ENCODE measurements at places on chromosomes 13 and 19.

GRCh38 chr19:19075126-19075525 is 11.3 kb downstream of the SLC25A42 start:
- H3K27me3 ChIP-seq: no peaks in the 10 kb centered on the region
- no peaks in the 10 kb centered on the region for H3K36me3 ChIP-seq
- no peak for DNase-seq
- H3K4me1 ChIP-seq: no peaks in the 10 kb centered on the region
- no peak overlapping the region for H3K27ac ChIP-seq

DNA sequence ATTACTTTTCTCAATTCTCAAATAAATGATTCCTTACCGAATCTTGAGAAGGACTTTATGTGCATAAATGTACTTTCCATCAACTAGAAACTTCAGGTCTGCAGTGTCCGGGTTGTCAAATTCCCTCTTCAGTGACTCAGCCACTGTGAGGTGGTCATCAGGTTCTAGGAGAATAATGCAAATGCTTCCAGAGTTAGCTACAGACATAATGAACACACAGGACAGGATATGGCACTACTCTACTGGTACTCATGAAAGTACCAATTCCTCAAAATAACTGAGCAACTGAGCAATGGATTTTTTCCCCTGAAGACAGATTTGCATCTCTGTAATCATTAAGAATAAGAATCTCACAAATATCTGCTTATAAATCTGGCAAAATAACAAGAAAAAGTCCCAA is 31.2 kb downstream of the RCBTB2 start:
- no peak overlapping the region for H3K27ac ChIP-seq
- DNase-seq: no peak
- no peak overlapping the region for H3K4me3 ChIP-seq
- no peaks in the 10 kb centered on the region for H3K27me3 ChIP-seq
- H3K36me3 ChIP-seq: no peaks in the 10 kb centered on the region

DNA sequence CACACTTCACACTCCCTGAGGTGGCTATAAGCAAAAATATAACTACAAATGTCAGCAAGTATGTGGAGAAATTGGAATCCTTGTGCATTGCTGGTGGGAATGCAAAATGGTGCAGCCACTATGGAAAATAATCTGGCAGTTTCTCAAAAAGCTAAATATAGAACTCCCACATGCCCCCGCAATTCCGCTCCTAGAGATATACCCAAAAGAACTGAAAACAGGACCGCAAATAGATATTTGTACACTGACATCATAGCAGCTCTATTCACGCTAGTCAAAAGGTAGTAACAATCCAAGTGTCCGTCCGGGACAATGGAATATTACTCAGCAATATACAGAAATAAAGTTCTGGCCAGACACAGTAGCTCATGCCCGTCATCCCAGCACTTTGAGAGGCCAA is 31.5 kb upstream of the TPM4 start:
- H3K27ac ChIP-seq: no peak overlapping the region
- no peak overlapping the region for H3K4me3 ChIP-seq
- no peak for DNase-seq
- no peaks in the 10 kb centered on the region for H3K4me1 ChIP-seq

DNA sequence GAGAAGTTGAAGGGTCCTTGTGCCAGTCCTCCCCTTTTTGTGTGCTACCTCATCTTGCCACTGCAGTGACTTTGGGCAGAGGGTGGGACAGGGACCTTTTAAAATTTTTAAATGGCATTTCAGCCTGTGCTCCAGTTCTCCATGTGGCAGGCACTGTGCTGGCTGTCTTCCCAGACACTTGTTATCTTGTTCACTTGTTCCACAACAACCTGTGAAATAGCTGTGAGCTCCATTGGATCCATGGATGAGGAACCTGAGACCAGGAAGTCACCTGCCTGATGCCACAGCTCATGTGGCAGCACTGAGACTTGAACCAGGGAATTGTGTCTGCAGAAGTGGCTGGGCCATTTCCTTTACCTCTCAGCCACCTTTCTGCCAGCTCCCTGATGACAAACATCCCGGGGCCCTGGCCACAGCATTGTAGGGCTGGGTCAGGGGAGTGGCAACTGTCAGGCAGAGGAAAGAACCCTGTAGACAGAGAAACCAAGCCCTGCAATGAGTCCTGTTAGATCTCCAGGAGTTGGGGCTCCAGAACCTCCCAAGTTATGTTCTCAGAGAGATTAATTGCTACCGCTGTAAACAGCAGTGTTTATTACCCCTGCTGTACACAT is 6.4 kb downstream of the EGLN2 start:
- no peak overlapping the region for H3K27ac ChIP-seq
- H3K27me3 ChIP-seq: no peaks in the 10 kb centered on the region
- DNase-seq: no peak
- peaks cover 10% of the 10 kb centered on the region for H3K36me3 ChIP-seq

- H3K4me1 ChIP-seq: no peaks in the 10 kb centered on the region
- no peak overlapping the region for H3K27ac ChIP-seq
- H3K27me3 ChIP-seq: no peaks in the 10 kb centered on the region
- DNase-seq: no peak
- no peaks in the 10 kb centered on the region for H3K36me3 ChIP-seq
These were observed 43.0 kb downstream of the DIAPH3 start for GRCh38 chr13:60120617-60121336.

DNA sequence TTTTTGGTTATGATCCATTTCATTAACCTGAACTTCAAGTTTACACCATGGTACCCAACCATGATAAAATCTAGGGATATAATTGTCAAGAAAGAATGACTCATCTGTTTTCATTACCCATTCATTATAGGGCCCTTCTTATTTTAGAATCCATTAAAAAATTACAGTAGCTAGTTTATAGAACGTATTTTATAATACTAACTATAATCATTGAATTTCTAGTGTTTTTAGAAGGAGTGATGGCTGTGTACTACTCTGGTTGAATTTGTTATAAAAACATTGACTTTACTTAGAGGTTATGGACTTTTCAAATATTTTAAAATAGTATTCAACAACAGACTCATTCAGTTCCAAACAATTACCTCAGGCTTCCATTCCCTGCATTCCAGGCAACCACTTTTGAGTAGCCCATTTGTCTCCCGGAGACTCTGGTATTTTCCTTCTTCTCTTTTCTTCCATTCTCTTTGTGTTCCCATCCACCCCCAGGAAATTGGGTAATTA is 71.9 kb upstream of the KLF12 start:
- DNase-seq: peak; percentile 40
- no peak overlapping the region for H3K27ac ChIP-seq
- H3K27me3 ChIP-seq: no peaks in the 10 kb centered on the region
- no peak overlapping the region for H3K4me3 ChIP-seq

GRCh38 chr19:5281588-5281987 is 59.0 kb downstream of the PTPRS start:
- no peaks in the 10 kb centered on the region for H3K4me1 ChIP-seq
- no peak for DNase-seq
- H3K27me3 ChIP-seq: no peaks in the 10 kb centered on the region
- peaks cover 5% of the 10 kb centered on the region for H3K36me3 ChIP-seq
- H3K4me3 ChIP-seq: no peak overlapping the region
- H3K27ac ChIP-seq: no peak overlapping the region

DNA sequence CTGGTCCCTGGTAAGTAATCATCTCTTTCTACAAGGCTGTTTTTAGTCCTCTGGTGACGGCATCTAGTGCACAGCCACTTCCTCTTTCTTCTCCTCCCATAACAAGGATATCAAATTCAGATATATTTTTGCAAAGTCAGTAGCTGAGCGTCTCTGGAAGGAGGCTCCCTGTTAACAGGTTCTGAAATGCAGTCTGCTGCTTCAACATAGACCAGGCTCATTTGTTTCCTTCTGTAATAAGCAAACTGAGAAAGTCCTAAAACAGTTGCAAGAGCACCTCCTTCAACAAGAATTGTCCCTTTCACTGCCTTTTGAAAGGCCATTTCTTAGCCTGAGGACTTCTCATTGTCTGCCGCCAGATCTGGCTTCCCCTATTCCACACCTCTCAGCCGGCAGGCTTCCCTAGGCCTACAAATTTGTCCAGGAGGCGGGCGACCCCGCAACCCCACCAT is 7.4 kb upstream of the ZSCAN5A start:
- no peak overlapping the region for H3K27ac ChIP-seq
- H3K27me3 ChIP-seq: no peaks in the 10 kb centered on the region
- no peak for DNase-seq

GRCh38 chr13:101751488-101751887 is 299.0 kb downstream of the ITGBL1 start:
- H3K4me3 ChIP-seq: no peak overlapping the region
- no peak overlapping the region for H3K27ac ChIP-seq
- H3K36me3 ChIP-seq: no peaks in the 10 kb centered on the region
- no peaks in the 10 kb centered on the region for H3K27me3 ChIP-seq

- no peak overlapping the region for H3K27ac ChIP-seq
- no peaks in the 10 kb centered on the region for H3K4me1 ChIP-seq
- no peak overlapping the region for H3K4me3 ChIP-seq
- peak; percentile 84 for DNase-seq
- no peaks in the 10 kb centered on the region for H3K27me3 ChIP-seq
- H3K36me3 ChIP-seq: no peaks in the 10 kb centered on the region
These were observed 244.4 kb upstream of the MAB21L1 start for GRCh38 chr13:35720690-35721554.

DNA sequence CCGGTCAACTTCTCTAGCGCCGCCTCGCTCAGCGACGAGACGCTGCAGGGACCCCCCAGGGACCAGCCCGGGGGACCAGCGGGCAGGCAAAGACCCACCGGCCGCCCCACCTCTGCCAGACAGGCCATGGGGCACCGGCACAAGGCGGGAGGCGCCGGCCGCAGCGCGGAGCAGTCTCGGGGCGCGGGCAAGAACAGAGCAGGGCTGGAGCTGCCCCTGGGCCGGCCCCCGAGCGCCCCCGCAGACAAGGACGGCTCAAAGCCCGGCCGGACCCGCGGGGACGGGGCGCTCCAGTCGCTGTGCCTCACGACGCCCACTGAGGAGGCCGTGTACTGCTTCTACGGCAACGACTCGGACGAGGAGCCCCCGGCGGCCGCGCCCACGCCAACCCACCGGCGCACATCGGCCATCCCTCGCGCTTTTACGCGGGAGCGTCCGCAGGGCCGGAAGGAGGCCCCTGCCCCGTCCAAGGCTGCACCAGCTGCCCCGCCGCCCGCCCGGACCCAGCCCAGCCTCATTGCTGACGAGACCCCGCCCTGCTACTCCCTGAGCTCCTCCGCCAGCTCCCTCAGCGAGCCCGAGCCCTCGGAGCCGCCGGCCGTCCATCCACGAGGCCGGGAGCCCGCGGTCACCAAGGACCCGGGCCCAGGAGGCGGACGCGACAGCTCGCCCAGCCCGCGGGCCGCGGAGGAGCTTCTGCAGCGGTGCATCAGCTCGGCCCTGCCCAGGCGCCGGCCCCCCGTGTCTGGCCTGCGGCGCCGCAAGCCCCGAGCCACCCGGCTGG is 11.3 kb downstream of the C19orf25 start:
- no peak for DNase-seq
- H3K36me3 ChIP-seq: no peaks in the 10 kb centered on the region
- H3K4me3 ChIP-seq: no peak overlapping the region
- H3K4me1 ChIP-seq: peaks cover 3% of the 10 kb centered on the region
- H3K27me3 ChIP-seq: peaks cover 42% of the 10 kb centered on the region

DNA sequence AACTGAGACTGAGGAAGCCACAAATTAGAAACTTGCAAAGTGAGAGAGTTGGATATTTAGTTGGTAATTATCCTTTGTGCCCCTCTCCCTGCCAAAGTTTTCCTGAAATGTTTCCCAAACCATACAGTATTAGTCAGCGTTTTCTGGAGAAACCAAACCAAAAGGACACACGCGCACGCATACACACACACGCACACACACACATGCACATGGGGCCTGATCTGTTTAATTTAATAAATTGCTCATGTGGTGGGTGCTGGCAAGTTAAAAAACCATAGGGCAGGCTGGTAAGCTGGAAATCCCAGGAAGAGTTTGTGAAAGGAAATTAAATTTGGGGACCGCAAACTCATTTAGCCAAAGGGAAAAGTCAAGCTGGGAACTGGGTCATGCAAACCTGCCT is 11.7 kb upstream of the CYSLTR2 start:
- no peaks in the 10 kb centered on the region for H3K27me3 ChIP-seq
- no peak overlapping the region for H3K4me3 ChIP-seq
- H3K36me3 ChIP-seq: no peaks in the 10 kb centered on the region
- peaks cover 17% of the 10 kb centered on the region for H3K4me1 ChIP-seq
- no peak overlapping the region for H3K27ac ChIP-seq
- no peak for DNase-seq

DNA sequence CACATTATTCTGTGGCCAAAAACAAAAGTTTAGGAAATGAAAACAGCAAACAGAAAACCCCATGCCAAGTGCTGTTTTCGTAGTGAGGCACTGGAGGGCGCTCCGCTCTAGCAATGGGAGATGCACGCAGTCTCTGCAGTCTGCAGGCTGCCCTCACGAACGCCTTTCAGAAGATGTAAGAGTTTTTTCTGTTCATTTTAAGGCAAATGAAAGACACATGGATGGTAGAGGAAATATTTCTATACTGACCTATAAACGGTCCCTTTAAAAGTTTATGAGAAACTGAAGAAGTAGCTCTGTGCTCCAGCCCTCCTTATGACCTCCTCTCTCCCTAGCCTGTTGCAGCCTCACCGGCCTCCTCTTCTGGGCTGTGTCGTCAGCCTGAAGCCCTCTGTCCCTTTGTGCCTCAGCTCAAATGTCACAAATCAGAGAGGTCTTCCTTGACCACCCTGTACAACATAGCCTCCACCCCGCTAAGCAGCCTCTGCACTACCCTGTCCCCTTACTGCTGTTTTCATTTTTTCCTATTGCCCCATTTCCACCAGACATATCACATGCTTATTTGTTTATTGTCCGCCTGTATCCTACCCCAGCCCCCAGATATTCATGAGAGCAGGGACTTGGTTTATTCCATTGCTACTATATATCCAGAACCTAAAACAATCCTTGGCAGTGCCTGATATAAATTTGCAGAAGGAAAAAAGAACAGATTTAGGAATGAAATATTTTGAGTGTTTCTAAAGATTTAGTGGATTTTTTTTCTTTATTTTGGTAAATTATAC is 116.4 kb downstream of the TM9SF2 start:
- peak; percentile 68 for DNase-seq
- no peaks in the 10 kb centered on the region for H3K36me3 ChIP-seq
- H3K4me3 ChIP-seq: no peak overlapping the region
- H3K4me1 ChIP-seq: no peaks in the 10 kb centered on the region
- H3K27ac ChIP-seq: no peak overlapping the region
- H3K27me3 ChIP-seq: no peaks in the 10 kb centered on the region

- no peaks in the 10 kb centered on the region for H3K27me3 ChIP-seq
- no peak for DNase-seq
- H3K4me3 ChIP-seq: no peak overlapping the region
- no peaks in the 10 kb centered on the region for H3K36me3 ChIP-seq
- no peak overlapping the region for H3K27ac ChIP-seq
These were observed 2.9 kb downstream of the LILRA2 start for GRCh38 chr19:54576411-54576976.

DNA sequence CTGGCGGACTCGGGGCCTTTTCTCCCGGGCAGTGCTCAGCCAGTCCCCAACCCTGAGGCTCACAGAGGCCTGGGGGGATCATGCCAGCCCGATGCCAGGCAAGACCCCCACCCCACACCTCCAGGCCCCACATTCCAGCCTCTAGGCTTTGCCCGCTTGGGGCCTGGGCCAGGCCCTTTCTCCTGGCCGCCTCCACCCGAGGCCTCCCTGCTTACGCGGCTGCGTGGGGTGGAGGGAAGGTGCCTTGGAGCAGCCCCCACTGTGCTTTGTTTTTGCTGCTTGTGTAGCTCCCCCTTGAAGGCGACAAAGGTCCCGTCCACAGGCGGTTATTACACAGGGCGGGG is 38.4 kb downstream of the SMIM24 start:
- DNase-seq: no peak
- H3K27ac ChIP-seq: peak overlapping the region; percentile 29
- H3K36me3 ChIP-seq: no peaks in the 10 kb centered on the region
- H3K27me3 ChIP-seq: no peaks in the 10 kb centered on the region

- H3K27ac ChIP-seq: no peak within 1 kb of the TSS
- no peaks in the 10 kb centered on the region for H3K36me3 ChIP-seq
- peak; percentile 54 for DNase-seq
- H3K27me3 ChIP-seq: no peaks in the 10 kb centered on the region
- peaks cover 1% of the 10 kb centered on the region for H3K4me1 ChIP-seq
These were observed at the start of gene NLRP12 for GRCh38 chr19:53824134-53824611. NLRP12 (minus strand) TSS chr19:53824314; CDS start chr19:53824174, 140 bp downstream.

All from mesendoderm (in vitro differentiated cells).